ENCODE measurements at places on chromosomes 13 and 19.

- no peak for DNase-seq
Measured at GRCh38 chr19:39796000-39796498, 17.4 kb downstream of the LEUTX start.

DNA sequence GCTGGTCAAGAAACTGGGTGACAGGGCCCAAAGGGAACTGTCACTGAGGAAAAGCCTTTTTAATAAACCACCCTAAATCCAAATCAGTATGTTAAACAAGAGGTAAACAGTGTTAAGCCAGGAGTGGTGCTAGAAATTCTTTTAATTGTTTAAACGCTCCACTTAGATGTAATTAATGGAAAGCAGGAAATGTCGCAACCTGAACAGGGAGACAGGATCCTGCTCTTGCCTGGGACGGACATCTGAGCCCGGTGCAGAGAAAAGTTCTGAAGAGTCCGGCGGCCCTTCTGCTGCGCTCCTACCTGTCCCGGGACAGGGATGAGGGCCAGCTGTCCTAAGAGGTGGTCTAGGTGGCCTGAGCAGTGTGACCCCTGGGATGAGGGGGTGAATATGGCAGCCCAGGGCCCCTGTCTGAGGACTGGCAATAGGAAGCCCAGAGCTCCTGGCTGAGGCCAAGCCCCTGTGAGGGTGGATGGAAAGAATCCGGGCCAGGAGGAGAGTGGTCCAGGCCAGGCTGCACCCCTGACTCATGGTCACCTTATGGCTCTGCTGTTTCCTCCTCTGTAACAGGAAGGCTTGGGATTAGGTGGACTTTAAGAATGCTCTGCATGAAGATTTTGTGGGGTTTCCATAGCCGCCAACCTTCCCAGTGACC is 112.8 kb upstream of the GJB6 start:
- DNase-seq: no peak

GRCh38 chr13:44908266-44908665 is 81.0 kb downstream of the NUFIP1 start:
- no peak for DNase-seq

GRCh38 chr13:47903836-47904235 is 97.2 kb downstream of the SUCLA2 start:
- DNase-seq: no peak

Measured in stimulated activated CD4-positive, alpha-beta T cell treated with anti-CD3 and anti-CD28 coated beads, Interleukin-2, amount 100 ng/mL, for 24 hours (primary cell).